ENCODE measurements at places on chromosomes 5 and 9.

GRCh38 chr9:111902391-111903139, 6.0 kb downstream of the UGCG start:
- no peak for DNase-seq

GRCh38 chr9:93861736-93862358, 93.3 kb downstream of the BARX1 start:
- no peak for DNase-seq

GRCh38 chr5:153860195-153860886, 178.4 kb downstream of the FAM114A2 start:
- no peak for DNase-seq

DNA sequence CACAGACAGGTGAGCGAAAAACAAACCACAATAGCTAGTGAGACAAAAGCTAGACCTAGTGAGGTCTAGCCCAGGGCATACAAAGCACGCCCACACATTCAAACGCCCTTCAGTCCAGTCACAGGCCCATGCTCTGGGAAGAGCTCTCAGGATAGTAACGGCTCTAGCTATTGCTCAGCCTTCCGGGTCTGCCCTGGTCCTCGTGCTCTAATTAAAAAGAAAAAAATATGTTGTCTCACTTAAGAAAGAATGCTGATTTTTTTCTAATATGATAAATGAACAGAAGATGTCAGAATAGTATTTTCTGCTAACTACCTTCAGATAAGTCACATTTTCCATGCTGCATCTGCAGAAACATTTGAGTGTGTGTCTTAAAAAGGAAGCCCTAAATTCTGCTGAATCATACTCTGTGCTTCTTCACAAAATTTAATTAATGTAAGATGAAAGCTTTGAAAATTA, 94.5 kb downstream of the PLPP1 start:
- DNase-seq: no peak

DNA sequence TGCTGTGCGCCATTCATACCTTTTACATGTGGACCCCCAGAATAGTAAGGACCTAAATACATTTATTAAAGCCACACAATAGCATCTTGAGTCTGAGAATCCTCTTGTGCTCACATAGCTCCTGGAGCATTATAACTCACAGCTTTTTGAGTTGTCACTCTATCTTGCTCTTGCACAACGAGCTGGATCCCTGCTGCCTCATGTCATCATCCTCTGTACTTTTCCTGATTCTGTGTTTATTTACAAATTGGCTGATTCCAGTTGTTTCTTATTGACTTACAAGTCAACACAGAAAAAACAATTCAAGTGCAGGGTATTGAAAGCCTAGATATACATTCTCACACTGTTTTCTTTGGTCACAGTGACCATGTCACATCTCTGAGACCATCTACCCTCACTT, 112.9 kb downstream of the SLC1A3 start:
- DNase-seq: no peak

GRCh38 chr5:9358961-9359685, 186.8 kb downstream of the SEMA5A start:
- no peak for DNase-seq

DNA sequence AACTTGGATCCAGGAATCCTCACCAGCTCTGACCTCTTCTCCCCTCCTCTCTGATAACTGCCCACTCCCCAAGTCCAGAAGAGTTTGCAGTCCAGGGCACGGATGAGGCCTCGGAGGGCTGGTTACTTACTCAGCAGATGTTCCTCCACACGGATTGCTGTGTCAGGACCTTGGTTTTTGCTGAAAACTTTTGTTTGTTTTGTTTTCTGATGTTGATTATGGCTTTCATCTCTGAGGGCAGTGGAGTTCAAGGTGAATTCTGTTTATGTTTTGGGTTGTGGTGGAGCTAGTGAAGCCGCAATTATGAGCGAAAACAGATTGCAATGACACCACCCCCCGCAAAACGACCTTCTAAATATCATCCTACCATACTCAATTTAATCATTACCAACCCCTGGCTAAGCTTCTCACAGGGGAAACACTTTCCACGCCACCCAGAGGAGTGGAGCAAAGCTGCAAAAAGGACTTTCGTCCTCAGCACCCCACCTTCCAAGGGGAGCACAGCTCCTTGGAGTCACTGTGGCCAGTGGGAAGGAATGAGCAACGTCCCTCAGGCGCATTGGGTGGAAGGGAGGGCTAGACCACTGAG, 92.7 kb upstream of the SAP30L start:
- no peak for DNase-seq

GRCh38 chr5:128825826-128826225, 139.5 kb upstream of the SLC27A6 start:
- DNase-seq: peak; percentile 41

GRCh38 chr9:82538634-82539033, 524.3 kb downstream of the RASEF start:
- DNase-seq: no peak

GRCh38 chr5:56360816-56361215, 127.7 kb upstream of the ANKRD55 start:
- DNase-seq: peak; percentile 82
